ENCODE measurements at places on chromosomes 1 and 21.

DNA sequence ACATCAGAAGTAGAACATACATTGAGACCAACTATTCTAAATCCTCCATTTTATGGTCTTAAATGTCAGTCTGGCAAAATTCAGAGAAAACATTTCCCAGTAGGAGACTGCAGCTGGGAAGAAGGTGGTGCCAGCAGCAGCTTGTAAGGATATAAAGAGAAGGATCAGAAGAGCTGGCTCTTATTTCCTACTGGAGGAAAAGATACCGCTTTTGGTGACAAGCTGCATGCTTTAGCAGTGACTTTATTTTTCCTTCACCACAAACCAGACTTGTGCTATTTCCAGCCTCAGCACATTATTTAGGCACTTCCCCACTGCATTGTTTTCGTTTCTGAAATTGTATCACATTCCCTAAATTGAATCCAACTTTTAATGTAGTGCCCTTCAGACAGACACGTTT is 28.4 kb downstream of the RNF11 start:
- DNase-seq: peak; percentile 86

DNA sequence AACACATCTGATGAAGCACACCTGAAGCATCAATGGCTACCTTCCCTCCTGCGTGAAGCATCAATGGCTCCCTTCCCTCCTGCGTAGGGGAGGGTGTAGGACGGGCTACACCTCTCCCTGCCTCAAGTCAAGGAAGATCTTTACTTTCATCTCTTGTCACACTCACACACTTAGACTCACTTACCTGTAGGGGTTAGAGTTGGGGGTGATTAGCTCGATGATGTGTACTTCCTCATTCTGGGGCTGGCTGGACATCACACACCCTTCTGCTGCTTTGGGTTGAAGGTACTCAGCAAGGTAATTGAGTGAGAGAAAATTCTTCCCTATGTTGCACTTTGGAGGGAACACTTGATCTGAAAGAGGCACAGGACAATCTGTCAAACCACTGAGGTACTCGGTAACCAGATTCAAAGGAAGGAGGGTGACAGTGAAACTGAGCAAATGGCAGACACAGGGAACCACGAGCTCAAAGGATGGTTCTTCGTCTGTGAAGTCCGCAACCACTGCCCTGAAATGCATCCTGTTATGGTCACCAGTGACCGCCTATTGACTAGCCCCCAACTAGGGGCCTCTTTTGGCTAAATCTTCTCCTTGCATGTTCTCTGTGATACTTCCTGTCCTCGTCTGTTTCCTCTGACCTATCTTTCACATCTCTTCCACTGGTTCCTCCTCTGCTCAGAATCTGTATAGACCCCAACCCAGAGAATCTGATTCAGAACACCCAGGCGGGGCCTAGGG is 156.2 kb downstream of the TGFBR3 start:
- DNase-seq: no peak

- DNase-seq: peak; percentile 72
These were observed 731 bp downstream of the EFNA4 start for GRCh38 chr1:155064111-155064831.

- no peak for DNase-seq
These were observed 79.0 kb upstream of the SYT6 start for GRCh38 chr1:114232691-114233090.

GRCh38 chr1:223364685-223365382 is 858 bp upstream of the SUSD4 start:
- DNase-seq: no peak

DNA sequence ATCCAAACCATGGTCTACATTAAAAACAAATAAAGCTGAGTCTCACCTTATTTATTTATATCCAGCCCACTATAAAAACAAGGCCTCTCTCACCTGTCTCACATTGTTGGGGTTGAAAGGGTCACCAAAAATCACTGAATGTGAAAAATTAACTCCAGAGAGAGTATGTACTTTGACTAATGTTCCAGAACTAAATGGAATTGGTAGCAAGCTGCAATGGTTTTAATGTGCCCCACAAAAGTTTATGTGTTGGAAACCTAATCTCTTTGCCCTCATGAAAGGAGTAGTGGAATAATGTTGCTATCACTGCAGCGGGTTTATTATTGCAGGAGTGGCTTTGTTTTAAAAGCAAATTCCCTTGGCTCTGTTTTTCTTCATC is 230.3 kb downstream of the LTN1 start:
- no peak for DNase-seq

- no peak for DNase-seq
These were observed 27.9 kb downstream of the PRDM15 start for GRCh38 chr21:41851090-41851790.

DNA sequence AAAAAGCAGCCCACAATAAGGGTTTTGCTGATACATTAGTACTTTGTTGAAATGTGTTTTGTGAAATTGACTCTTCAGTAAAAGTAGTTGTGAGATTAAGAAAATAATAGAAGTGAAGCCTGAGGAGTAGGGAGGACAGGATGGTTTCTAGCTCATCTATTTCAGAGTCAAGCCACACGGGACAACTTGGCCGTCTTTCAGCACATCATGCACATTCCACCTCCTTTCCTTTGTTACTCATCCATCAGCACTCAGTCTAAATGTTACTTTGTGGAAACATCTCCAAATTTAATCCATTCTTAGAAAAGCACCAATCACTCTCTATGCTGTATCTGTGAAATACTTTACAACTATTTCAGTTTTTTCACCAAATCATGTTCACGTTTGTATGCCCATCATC is 223.3 kb downstream of the FGGY start:
- peak; percentile 39 for DNase-seq

DNA sequence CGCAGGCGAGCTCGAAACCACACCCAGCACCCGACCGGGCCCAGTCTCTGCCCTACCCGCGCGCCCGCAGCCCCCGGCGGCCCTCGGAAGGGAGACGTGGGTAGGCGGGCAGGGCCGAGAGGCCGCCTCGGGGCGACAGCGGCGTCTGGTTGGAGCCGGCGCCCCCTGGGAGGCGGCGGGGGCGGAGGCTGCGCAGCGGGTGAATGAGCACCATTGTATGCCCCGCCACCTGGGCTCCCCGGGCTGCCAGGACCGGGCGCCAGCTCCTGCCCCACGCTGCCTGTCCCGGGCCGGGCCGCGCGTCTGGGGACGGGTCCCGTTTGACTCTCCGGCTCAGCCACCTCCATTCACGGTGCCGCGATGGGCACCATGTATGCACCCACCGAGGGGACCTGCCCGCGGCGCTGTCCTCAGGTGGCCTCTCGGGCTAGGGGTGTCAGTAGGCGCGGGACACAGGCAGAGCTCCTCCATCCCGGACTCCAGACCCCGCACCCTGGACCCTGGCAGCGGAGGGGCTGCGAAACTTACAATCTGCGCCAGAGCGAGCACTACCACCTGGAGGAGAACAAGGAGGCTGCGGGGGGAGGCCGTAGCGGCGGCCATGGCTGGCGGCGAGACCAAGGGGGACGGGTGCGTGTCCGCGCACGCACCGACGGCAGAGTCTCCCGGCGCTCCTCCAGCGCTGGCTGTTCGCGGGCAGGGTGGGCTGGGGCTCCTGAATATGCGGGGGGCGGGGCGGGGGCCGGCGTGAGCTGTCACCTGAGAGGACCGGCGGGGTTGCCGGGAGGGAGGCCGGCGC is at the start of gene COL9A2:
TSS of gene COL9A2 (minus strand) at position 692 of the 799 bp plus-strand sequence. CDS start at position 603, 89 bp downstream.
- peak; percentile 62 for DNase-seq

GRCh38 chr21:35198565-35198964 is 149.5 kb upstream of the RUNX1 start:
- DNase-seq: no peak

DNA sequence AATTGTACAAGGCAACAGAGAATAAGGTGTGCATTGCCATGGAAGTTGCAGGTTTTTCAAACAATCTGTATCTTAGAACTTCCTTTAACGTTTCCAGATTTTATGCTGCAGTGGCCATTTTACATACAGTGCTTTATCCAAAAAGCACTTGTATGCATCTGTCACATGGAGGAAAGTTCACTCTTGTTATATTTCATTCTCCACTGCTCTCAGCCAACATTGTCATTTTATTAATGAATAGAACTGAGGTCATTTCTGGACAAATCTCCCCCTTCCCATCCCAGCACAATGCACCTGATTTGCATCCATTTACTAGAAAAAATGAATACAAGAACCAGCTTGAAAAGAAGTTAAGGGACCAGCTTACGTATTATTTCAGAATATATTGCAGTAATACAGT is 342.0 kb downstream of the USP25 start:
- DNase-seq: no peak

DNA sequence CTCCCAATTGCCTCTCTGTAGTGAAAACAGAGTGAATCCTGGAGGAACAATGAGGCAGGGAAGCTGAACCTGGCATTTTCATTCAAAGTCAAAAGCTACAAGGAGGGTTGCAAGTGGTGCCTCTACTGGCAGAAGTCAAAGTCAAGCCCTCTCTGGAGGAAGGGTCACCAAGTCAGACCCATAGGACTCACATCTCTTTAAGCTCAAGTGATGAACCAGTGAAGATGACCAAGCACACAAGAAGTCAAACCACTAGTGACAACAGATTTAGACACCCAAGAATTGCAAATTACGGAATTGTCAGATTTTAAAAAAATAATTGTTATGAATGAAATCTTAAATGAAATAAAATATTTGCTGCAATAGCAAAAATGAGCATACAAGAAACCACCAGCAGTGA is 81.1 kb upstream of the ATP1B1 start:
- no peak for DNase-seq

DNA sequence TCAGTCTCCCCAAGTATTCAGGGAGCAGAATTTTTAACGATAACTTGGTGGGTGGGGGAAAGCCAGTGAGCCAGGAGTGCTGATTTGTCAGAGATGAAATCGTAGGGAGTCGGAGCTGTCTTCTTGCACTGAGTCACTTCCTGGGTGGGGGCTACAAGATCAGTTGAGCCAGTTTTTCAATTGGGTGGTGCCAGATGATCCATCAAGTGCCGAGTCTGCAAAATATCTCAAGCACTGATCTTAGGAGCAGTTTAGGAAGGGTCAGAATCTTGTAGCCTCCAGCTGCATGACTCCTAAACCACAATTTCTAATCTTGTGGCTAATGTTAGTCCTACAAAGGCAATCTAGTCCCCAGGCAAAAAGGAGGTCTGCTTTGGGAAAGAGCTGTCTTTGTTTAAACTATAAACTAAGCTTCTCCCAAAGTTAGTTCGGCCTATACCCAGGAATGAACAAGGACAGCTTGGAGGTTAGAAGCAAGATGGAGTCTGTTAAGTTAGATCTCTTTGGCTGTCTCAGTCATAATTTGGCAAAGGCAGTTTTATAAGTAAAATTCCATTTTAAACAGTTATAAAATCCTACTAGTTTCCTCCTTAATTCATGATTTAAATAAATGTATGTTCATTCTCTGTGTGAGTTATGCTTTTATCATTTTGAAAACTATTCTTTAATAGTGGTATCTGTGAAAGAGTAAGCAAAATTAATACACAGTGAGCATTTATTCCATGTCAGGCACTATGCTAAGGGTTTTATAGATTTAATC is 51.7 kb downstream of the SLC16A1 start:
- peak; percentile 47 for DNase-seq

DNA sequence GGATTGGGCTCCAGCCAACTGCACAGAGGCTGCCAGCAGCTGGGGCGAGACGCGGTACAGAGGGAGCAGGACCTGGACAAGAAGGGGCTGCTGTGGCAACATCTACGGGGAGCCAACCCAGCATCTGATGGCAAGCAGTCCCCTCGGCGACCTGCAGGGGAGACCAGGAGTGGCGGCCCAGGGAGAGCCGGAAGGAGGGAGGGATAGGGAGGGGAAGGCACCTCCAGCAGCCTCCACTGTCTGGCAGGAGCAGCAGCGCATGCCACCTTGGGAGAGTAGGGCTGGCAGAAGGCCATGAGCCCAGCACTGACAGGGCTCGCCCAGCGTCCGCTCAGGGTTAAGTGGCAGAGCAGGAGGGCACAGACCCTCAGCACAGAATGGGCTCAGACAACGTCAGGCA is 17.3 kb downstream of the CHD5 start:
- no peak for DNase-seq

- no peak for DNase-seq
These were observed 172.6 kb downstream of the APP start for GRCh38 chr21:25997788-25998611.

DNA sequence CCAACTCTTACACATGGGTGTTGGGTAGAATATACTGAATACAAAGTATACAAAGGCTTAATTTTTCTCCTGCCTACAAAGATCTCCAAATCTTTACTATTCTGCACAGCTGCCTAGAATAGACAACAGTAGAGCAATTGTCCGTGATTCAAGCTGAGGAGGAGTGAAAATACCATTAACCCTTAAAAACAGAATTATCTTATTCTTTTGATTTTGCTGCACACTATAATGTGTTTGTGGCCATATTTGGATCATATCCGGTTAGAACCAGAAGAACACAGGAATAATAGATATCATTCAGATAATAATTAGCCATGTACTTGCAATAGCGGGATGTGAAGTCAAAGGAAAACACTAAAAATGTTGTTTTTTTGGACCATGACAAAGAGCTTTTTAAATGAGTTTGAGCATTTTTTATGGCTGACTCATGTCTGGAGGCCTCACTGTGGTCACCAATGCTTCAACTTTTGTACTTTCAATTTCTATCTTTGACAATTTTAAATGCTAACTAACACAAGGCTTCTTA is 197.6 kb upstream of the FOXD3 start:
- peak; percentile 85 for DNase-seq

DNA sequence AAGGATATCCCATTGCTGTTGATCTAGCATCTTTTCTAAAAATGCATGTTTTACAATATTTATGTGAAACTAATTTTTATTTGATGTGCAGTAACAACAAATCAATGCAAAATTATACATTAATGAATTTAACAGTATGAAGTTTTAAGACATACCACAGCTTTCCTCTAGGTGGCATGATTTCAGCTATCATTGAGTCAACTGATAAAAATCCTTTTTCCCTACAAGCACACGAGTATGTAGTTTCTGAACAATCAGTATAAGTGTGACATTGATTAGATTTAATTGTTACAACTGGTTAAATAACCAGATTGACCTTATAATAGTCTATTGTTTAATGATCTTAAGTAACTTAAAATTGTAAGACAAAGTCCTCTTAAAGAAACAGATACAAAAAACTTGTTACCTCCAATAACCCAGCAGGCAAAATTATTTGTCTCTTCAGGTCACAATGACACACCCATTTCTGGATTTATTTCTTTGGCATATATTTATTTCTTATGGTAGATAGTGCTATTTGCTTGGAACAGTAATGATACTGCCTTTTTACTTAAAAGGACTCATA is 5.8 kb upstream of the TGFB2 start:
- DNase-seq: peak; percentile 82

DNA sequence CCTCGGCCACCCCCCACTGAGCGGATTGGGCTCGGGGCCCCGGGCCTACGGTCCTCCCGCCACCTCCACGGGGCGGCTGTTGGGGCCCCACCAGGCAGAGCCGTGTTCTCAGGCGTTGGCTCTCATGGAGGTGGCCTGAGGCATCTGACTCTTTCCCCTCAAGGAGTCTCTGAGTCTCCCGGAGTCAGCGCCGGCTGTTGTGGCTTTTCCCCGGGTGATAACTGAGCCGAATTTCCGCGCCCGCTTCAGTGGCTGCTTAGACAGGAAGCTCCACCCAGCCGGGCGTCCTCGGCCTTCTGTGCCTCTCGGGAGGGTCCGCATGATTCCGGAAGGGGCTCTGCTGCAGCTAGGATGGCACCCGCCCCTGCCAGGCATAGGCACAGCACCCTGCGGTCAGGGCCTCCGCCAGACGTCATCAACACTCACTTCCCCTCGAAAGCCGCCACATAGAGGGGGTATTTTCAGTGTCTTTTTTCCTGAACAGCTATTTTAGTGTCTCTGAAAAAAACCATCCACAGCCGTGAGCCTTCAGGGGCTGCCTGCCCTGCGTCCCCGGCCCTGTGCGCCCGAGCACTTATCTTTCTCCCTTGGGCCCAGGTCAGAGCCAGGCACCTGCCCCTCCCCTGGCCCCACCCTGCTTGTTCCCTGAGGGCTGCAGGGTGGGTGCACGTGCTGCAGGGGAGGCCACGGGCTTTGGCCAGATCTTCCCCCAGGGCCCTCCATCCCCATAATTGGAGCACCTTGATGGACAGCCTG is 72.9 kb downstream of the SKI start:
- DNase-seq: no peak
